ENCODE measurements at places on chromosomes 2 and 18. TPM values are rescaled to one million over a fixed set of nuclear protein-coding genes. Genes with fewer than 3 reads are reported as not detected.

DNA sequence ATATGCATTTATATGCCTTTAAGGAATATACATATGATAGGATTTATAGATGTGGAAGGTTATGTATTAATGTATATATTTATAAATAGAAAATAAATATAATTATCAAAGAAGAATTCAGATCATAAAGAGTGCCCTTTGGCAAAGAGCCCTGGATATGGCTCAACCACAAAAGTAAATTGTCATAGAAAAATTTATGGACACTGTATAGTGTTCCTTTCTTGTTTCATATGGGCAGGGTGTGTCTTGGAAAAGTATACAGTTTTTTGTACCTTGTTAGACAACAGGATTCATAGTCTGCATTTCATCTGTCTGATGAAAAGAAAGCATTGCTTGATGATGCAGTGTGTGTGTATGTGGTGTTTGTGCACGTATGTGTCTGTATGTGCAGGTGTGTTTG, 2.9 kb downstream of the UGT1A7 start:
- no peaks in the 10 kb centered on the region for H3K27me3 ChIP-seq
- no peaks in the 10 kb centered on the region for H3K36me3 ChIP-seq
- DNase-seq: no peak
- no peak overlapping the region for H3K27ac ChIP-seq
- H3K4me1 ChIP-seq: no peaks in the 10 kb centered on the region

DNA sequence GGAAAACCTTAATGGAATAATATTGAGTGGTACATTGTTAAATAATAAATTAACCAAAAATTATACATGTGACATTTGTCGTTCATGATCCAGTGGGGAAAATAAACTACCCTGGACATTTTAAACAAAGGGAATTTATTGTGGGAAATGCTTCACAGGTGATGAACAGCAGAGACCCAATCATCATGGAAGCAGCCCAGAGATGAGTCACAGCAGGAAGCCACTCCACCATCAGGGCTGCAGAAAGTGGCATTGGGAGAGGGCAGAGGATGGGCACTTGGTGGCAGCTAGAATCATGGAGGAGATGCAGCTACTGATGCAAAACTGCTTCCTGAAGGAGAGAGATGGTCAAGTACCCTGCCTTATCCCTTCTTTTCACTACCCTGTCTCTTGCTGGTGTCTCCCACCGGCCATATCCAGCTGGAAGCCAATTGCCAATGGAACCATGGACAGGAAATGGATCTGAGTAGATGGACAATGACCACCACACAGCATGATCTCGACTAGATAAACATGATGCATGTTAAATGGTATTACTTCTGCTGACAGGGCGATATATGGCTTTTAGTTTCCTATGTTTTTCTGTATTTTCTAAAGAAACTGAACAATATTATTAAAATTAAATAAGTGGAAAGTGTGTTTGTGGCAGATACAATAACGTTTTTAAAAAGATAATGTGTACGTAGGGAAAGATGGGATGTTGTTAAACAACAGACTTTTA, 139.8 kb downstream of the RPIA start:
- no peaks in the 10 kb centered on the region for H3K4me1 ChIP-seq
- peaks cover 28% of the 10 kb centered on the region for H3K27me3 ChIP-seq
- no peaks in the 10 kb centered on the region for H3K36me3 ChIP-seq
- no peak overlapping the region for H3K27ac ChIP-seq

Gene IL37
- total RNA-seq: not detected

DNA sequence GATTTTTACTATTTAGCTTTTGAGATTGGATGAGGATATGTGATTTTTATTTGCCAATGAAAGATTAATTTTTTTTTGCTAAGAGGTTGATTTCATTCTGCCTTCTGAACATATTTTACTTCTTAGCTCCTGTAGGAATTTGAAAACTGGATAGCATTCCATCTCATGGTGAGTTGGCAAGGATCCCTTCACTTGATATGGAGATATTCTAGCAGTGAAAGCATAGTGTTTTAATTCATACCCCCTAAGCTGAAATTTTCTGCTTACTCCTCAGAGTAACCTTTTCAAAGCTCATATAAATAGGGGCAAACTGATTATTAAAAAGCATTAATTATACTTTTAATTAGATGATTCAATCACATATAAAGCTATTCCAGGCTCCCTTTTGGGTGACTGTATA, 61.0 kb upstream of the KCNJ3 start:
- H3K27me3 ChIP-seq: no peaks in the 10 kb centered on the region
- no peaks in the 10 kb centered on the region for H3K36me3 ChIP-seq
- H3K27ac ChIP-seq: no peak overlapping the region

DNA sequence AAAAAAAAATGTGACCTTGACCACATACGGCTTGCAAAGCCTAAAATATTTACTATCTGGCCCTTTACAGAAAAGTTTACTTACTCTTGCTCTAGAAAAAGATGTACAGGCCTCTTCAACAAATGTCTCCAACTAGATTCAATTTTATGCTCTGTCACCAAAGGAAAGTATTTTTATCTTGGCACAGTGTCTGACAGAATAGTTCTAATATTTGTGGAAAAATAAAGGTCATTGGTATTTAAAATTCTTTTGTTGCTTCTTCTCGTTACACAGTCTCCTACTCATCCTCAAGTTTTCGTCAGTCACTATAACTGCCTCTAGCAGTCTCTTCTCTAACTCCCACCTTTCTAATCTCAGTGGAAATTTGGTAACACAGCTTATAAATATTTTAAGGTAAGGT, 1.4 kb downstream of the RBKS start:
- peak overlapping the region; percentile 91 for H3K27ac ChIP-seq
- no peaks in the 10 kb centered on the region for H3K27me3 ChIP-seq
- H3K36me3 ChIP-seq: no peaks in the 10 kb centered on the region

DNA sequence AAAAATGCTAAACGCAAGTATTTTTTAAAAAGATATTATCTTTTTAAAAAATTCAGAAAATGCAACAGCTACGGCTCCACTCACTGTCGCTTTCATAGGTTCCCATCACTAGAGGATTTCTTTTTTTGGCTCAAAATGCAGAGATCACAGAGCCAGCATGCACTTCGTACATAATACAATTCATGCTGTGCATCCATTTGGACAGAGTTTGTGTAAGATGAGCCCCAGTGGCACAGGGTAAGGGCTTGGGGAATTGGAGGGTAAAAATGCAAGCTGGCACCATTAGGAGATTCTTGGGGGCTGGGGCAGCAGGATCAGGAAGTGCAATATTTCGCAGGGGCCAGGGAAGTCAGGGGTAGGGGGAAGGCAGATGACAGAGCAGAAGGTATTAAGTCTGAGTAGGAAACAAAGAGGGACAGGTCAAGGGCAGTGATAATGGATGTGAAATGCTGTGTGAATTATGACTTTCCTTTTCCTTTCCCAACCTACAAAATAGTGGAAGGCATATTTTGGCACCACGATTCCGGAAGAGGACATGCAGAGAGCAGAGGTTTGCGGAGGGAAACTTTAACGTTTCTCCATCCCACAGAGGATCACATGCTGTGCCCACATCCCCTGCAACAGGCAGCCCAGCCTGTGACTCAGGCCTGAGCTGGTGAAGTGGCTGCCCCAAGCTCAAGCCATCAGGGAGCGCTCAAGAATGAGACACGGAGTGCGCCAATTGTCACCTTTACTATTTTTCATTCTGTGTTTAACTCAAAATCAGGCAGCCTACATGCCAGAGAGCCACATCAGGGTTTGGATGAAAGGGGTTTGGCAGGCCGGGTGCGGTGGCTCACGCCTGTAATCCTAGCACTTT, 4.7 kb downstream of the CAPG start:
- DNase-seq: no peak
- no peak overlapping the region for H3K27ac ChIP-seq
- no peaks in the 10 kb centered on the region for H3K36me3 ChIP-seq
- no peak overlapping the region for H3K4me3 ChIP-seq
- peaks cover 22% of the 10 kb centered on the region for H3K4me1 ChIP-seq
- H3K27me3 ChIP-seq: no peaks in the 10 kb centered on the region

DNA sequence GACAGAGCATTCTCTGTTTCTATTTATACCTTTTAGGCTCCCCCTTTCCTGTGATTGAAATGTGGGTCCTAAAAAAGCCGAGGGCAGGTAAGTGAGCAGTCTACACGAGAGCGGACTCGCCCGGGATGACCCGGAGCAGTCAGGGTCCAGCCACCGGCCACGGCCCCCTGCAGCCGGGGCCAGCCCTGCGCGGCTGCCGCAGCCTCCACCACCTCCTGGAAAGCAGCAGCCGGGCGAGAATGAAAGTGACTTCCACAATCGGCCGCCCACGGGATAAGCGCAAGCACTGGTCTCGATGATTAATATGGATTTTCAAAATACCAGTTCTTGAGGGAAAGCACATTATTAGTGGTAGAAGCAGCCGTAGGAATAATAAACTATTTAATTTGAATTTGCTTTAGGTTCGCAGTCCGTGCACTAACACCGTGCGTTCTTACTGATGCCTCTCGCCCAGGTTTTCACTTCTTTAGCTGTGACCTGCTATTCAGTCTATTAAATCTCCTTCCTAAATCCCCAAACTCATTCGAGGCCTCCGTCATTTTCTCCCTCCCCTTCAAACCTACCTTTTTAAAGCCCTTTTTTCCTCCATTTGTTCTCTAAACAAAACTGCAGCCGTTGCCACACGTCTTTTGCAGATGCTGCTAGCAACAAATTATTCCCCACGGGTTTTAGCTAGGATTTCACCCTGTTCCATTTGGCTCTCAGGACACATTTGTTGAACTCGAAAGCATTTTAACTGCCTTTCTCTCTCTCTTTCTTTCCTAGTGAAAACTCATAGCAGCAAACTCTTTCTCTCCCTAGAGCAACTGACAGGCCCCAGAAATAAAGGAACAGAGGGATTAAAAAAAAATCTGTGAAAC, 1015.1 kb upstream of the PIK3C3 start:
- DNase-seq: no peak
- H3K4me3 ChIP-seq: no peak overlapping the region
- no peaks in the 10 kb centered on the region for H3K36me3 ChIP-seq
- no peaks in the 10 kb centered on the region for H3K4me1 ChIP-seq
- no peak overlapping the region for H3K27ac ChIP-seq
- no peaks in the 10 kb centered on the region for H3K27me3 ChIP-seq

GRCh38 chr2:237870126-237870525, 10.7 kb downstream of the RAMP1 start:
- H3K4me1 ChIP-seq: peaks cover 66% of the 10 kb centered on the region
- peak overlapping the region; percentile 91 for H3K27ac ChIP-seq
- H3K4me3 ChIP-seq: no peak overlapping the region
- H3K27me3 ChIP-seq: no peaks in the 10 kb centered on the region
- DNase-seq: no peak

Gene HTR2B
- 12.1 TPM for total RNA-seq

Gene MAL
- 23.3 TPM for total RNA-seq

DNA sequence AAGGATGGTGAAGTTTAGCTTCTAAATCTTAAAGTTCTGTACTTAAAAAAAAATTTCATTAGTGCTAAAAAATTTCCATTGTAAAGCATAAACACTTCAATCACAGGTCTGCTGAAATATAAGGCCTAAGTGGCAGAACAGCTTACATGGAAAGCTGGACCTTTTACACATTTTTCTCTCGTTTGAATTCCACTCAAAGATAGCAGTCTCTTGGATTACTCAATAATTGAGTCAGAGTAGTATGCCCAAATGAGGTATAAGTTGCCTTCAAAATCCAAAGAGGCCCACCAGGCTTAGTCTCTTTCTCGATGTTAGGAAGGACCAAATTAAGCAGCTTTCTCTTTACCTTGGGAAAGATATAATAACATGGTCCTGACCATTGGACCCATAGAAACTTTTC, 220.4 kb upstream of the CWC22 start:
- no peak for DNase-seq
- H3K27me3 ChIP-seq: no peaks in the 10 kb centered on the region
- H3K27ac ChIP-seq: no peak overlapping the region

Gene KIF3C
- total RNA-seq: 6.6 TPM

DNA sequence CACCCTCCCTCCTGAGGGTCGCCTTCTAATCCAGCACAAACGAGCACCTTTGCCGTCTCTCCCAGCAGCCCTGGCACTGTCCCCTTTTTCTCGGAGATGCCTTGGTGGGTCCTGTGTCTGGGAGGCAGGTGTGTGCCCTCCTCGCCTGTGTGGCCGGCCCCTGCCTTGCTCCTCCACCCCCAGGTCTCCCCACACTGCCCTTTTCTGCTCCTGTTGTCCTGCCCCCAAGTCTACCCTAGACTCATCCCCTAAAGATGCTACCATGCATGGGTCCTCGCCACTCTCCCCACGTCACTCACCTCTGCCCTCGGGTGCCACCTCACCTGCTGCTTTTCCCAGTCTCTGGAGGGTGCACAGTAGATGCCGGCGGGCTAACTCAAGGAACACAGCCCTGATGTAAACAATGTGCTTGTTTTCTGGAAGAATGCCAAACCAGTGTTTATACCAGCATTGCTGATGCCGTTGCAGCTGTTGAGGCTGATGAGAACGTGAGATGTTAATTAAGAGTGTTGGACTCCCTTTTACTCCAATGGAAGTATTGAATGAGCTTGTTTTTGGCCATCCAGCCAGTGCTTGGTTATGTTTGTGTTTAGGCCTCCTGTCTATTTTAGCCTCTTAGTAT, 223.1 kb downstream of the AGAP1 start:
- H3K27me3 ChIP-seq: no peaks in the 10 kb centered on the region
- no peaks in the 10 kb centered on the region for H3K4me1 ChIP-seq
- H3K4me3 ChIP-seq: no peak overlapping the region
- DNase-seq: no peak

DNA sequence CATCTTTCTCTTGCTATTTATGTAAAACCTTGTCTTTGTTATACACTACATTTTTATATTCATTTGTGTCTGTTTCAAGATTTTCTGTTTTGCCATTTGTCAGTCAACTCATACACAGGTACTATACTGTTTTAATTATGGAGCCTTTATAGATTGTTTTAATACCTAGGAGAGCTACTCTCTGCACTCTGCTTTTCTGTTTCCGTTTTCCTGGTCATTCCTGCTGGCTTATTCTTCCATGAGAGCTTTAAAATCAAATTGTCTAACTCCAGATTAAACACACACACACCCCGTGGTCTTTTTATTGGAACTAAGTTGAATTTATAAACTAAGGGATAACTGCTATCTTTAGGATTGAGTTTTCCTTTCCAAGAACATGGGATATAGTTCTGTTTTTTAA, 161.2 kb downstream of the RTN4 start:
- DNase-seq: no peak
- H3K4me3 ChIP-seq: no peak overlapping the region
- H3K4me1 ChIP-seq: no peaks in the 10 kb centered on the region
- H3K36me3 ChIP-seq: no peaks in the 10 kb centered on the region
